ENCODE measurements at places on chromosomes 12 and 14.

DNA sequence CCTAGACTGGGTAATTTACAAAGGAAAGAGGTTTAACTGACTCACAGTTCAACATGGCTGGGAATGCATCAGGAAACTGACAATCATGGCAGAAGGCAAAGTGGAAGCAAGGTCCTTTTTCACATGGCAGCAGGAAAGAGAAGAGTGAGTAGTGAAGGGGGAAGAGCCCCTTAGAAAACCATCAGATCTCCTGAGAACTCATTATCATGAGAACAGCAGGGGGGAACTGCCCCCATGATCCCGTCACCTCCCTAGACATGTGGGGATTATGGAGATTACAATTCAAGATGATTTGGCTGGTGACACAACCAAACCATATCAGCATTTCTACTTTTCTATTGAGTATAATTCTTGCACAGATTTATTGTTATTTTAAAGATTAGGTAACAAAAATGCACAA, 822.1 kb upstream of the FLRT2 start:
- no peak for DNase-seq

GRCh38 chr14:102591372-102591943, 991 bp upstream of the RCOR1 start:
- DNase-seq, result peak; percentile 36

- no peak for DNase-seq
Observed at GRCh38 chr12:40248585-40249297, 23.9 kb downstream of the LRRK2 start.

DNA sequence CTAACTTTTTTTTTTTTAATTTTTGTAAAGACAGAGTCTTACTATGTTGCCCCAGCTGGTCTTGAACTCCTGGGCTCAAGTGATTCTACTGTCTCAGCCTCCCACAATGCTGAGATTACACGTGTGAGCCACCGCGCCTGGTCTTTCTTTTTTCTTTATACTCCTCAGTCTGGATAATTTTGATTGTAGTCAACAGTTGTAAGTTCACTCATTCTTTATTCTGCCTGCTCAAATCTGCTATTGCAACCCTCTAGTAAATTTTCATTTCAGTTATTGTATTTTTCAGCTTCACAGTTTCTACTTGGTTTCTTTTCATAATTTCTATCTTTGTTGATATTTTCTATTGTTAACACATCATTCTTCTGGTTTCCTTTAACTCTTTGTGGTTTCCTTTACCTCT, 5.8 kb upstream of the MIS18BP1 start:
- DNase-seq, result no peak

DNA sequence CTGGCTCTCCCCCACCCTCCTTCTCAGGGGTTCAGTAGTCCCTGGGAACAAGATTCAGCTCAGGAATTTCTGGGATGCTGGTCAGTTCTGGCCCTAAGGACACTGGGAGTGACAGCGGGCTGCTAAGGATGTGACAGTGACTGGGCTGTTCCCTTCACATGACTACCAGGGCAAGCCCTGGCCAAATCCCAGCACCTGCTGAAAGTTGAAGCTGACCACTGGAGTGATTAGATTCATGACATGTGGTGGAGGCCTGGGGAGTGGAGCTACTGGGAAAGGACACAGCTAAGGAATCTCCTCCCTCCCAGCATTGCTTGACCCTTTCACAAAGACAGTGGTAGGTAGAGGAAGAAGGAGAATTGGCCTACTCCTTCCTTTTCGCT, 204.9 kb downstream of the DAD1 start:
- no peak for DNase-seq

DNA sequence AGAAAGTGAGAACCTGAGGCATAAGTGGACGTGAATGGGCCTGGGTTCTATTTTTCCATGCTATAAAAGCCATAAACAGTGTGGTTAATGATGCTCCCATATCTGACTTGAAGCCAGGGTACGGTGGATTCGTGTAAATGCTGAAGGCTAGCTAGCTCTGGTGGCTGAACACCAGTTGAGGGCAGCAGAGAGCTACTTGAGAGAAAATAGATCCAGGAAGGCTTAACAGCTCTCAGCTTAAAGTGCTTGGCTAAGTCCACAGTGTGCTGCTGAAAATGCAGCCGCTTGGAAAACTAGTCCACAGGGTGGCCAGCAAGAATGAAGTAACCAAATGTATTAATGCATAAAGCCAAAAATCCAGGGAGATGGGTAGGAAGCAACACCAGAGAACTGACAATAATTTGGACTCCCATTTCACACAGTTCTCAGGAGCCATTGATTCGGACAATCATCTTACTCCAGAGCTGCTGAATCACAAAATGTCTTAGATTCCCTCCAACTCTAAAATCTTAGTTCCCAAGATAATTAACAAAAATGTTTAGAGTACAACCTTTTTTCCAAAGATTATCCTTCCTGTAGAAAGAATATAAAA, 15.0 kb upstream of the FOXG1 start:
- no peak for DNase-seq

DNA sequence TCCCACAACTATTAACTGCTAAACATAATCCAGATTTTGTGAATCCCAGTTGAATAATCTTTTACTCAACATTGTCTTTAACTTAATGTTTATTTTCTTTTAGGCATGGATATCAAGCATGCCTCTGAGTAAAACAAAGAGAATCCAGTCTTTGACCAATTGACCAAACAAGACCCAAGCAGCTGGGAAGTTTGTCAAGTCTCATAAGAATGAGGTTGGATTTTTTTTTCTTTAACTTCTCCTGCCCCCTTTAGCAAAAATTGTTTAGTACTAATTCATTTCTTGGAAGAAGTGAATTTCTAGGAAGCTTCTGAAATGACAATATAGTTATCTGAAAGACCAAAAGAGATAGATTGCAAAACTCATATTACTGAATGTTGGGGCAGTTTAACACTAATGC, 89.9 kb downstream of the OTOGL start:
- DNase-seq, result no peak

- no peak for DNase-seq
Observed at GRCh38 chr14:101241807-101242278, 319.5 kb upstream of the DIO3 start.

DNA sequence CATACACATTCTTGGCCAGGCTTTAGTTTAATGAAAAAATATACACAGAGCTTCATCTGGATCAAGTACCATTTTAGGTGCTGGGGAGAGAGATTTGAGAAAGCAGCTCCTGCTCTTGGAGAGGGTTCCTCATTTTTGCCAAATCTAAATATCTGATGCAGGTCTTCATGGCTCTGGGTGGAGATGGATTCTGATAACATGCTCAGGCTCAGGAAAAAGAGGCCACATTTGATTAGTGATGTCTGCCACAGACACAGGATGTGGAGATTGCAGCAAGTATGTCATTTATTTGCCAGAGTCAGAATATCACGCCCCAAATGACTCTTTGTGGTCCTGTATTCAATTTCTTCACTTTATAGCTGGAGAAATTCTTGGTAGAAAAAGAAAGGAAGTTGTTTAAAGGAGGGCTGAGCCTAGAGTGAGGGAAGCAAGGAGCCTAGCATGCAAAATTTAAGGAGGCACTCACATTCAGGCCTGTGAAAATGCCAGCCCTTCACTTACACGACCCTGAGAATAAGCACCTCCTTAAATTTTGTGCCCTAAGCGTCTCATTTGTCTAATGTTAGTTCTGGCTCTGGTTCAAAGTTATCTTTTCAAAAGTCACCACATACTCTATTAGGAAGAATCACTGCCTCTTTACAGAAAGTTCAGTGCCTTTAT, 492.9 kb upstream of the TBX3 start:
- DNase-seq, result no peak

- DNase-seq, result no peak
Observed at GRCh38 chr14:99576304-99576703, 27.7 kb downstream of the CCDC85C start.

DNA sequence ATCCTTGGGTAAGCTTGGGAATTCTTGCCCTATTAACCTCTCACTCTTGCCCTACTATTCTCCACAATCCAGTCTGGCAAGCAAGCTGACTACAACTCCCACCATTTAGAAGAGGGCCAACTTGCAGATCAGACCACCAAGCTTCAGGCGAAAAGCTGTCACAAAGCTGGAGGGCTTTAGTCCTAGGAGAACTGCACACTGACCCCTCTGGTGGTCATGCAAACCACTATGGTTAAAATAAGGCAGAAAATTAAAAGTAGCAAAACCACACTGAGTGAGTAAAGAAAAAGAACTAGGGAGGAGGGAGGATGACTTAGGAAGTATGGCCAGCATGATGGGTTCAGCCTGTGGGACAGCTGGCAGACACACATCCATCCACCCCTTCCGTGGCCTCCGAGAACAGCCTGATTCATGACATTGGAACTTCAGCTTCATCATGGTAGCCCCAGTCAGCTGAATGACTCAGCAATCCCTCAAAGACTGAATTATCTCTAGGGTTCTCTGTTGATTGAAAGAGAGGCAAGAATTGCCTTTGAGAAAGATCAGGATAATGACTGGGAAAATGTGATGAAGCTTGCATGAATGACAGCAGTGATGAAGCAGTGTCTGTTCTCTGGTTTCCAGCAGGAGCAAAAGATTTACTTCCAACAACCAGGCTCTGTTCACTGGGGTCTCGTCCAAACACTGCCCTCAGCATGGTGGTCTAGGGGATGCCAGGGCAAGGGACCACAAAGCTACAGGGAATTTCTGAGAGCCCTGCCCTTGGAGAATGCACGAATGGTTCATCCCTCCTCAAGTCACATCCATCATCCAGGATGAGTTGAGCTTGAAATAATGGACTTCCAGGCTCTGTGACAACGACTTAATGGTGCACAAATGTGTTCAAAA, 24.4 kb downstream of the PITPNM2 start:
- DNase-seq, result no peak

GRCh38 chr12:29255042-29255441, 106.0 kb downstream of the FAR2 start:
- DNase-seq, result no peak

GRCh38 chr14:93375673-93376156, 28.7 kb downstream of the COX8C start:
- no peak for DNase-seq
